ENCODE measurements at places on chromosomes 13 and 19.

DNA sequence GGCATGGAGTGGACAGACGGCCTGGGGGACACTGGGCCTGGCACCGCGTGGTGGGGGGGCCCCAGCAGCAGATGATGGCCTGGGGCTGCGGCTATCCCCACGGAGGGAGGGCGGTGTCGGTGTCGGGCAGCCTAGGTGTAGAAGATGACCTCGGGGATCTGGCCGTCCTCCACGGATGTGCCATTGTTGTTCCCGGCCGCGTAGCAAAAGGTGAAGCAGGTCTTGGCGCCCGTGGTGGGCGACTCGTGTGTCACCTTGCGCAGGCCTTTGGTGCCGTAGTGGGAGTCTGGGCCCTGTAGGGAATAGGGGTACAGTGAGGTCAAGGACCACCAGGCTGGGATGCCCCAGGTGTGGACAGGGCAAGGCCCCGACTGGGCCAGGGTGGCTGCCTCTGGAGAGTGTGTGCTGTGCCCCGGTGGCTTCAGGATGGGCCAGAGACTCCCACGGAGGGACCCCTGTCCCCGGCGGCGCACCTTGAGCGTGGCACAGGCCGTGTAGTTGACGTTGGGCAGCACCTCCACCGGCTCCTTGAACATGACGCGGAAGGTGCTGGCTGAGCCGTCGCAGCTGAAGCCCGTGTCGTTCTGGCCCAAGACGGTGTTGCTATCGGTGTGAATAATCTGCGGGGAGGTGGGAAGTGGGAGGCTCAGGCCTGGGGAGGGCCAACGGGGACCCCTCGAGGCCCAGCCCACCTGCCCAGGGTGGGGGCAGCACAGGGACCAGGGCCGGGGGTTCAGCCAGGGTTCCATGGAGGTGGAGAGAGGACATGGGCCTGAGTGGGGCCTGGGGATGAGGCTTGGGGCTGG is 29.0 kb downstream of the BTBD2 start:
- DNase-seq: no peak

GRCh38 chr13:33743438-33744368 is 74.2 kb upstream of the RFC3 start:
- no peak for DNase-seq

DNA sequence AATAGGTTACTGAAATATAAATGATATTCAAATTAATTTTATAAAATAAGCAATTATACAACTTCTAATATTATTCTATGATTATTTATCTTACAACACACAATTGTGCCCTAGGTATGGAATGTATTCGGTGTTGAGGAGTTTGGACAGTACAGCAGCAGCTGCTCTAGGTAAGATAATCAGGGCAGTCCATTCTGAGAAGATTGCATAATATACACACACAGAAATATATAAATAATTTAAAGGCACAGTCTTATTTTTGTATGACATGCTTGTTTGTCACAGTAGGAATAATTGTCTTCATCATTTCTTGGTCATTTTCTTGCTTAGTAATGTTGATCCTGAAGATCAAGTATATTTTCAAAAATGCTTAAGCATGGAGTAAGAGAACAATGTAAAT is 849.4 kb upstream of the MIR17HG start:
- DNase-seq: no peak

DNA sequence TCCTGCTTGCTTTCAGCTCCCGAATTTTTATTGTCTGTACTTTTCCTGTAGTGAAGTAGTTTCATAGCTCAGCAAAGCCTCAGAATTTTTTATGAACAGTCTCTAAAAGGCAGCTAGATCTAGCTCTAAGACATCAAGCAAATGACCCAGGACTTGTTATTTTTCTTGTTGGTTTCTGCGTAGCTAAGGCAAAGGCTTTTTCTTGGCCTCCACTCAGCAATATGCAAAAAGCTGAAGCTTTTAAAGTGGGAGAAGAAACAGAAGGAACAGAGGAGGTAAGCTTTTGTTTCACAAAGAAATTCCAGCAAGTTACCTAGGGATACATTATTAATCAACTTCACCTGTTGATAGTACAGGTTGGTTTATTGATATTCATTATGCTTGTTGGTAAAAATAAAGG is 235.9 kb downstream of the PCDH20 start:
- no peak for DNase-seq

GRCh38 chr13:114039471-114040141 is 65.7 kb upstream of the C13orf46 start:
- no peak for DNase-seq

GRCh38 chr13:40664350-40665125 is 1.9 kb downstream of the FOXO1 start:
- DNase-seq: peak; percentile 88

DNA sequence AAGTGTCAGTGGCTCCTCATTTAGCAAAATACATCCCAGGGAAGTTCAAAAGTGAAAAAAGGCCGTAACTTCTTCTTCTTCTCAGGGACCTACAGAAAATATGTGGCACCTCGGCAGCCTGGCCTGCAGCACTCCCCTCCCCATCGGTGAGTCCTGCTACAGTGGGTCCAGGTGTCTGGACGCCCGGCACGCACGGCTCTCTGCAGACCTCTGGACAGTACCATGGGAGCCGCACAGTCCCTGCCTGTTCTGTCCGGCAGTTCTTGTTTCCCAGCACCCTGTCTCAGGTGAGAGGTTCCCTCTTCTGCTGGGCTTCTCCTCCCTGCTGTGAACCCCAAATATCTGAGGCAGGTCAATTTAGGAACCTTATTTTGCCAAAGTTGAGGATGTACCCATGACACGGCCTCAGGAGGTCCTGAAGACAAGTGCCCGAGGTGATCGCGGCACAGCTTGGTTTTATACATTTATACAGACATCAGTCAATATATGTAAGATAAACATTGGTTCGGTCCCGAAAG is 36.8 kb upstream of the ALOX5AP start:
- DNase-seq: no peak

- no peak for DNase-seq
These were observed 750.2 kb upstream of the SLITRK5 start for GRCh38 chr13:86920961-86921360.

- DNase-seq: no peak
These were observed 36.0 kb downstream of the BRD4 start for GRCh38 chr19:15296353-15296752.

DNA sequence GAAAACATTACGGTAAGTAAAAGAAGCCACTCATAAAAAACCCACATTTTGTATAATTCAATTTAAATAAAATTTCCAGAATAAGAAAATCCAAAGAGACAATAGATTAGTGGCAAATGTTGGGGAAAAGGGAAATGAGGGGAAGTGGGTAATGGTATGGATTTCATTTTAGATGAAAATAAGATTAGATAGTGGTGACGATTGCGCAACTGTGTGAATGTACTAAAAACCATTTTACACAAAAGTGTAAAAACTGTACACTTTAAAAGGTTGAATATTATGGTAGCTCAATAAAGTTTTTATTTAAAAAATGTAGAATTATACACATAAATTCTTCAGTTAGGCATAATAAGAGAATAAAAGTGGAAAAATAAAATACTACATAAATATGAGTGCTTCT is 3.7 kb downstream of the MBD3L1 start:
- DNase-seq: no peak

DNA sequence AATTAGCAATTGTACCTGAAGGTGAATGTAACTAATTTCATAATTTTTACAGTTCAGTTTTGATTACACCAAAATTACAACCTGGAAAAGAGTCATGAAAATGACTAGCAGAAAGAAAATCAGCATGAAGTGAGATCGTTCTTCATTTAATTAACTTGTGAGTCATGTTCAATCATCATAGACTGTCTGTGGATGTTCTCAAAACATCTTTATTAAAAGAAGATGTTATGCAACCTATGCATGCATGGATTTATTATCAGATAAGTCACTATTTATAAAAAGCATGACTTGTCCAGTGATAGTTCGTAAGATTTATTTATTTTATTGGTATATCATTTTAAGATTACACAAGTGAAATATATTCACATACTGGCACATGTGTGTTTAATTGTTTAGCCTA is 245.9 kb downstream of the ITGBL1 start:
- no peak for DNase-seq

- no peak for DNase-seq
These were observed 185.3 kb downstream of the KCNRG start for GRCh38 chr13:50200569-50200968.

GRCh38 chr19:19817357-19817756 is 4.2 kb downstream of the ZNF506 start:
- DNase-seq: peak; percentile 66

- DNase-seq: no peak
These were observed 14.8 kb downstream of the CEBPG start for GRCh38 chr19:33388231-33388724.

GRCh38 chr13:111968336-111969010 is 98.5 kb upstream of the SOX1 start:
- no peak for DNase-seq

DNA sequence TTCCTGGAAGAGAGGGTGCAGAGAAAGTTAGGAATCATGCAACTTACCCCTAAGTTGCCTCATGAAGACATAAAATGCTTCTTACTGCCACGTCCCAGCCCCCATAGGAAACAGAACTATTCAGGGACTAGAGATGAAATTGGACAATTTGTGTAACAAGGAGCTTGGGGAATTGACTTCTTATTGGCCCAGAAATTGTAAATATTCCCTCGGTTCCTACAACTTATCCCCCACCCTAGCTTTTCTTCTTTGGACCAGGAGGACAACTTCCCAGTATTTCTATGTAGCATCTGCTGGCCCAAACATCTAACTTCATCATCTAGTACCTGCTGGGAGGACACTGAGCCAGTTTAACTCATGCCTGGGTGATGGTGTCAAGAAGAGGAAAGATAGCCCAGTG is at the start of gene OR1M1:
OR1M1 (plus strand) TSS at position 301 of the 400 bp plus-strand sequence. CDS start 6,184 bp downstream, outside the sequence.
- no peak for DNase-seq

DNA sequence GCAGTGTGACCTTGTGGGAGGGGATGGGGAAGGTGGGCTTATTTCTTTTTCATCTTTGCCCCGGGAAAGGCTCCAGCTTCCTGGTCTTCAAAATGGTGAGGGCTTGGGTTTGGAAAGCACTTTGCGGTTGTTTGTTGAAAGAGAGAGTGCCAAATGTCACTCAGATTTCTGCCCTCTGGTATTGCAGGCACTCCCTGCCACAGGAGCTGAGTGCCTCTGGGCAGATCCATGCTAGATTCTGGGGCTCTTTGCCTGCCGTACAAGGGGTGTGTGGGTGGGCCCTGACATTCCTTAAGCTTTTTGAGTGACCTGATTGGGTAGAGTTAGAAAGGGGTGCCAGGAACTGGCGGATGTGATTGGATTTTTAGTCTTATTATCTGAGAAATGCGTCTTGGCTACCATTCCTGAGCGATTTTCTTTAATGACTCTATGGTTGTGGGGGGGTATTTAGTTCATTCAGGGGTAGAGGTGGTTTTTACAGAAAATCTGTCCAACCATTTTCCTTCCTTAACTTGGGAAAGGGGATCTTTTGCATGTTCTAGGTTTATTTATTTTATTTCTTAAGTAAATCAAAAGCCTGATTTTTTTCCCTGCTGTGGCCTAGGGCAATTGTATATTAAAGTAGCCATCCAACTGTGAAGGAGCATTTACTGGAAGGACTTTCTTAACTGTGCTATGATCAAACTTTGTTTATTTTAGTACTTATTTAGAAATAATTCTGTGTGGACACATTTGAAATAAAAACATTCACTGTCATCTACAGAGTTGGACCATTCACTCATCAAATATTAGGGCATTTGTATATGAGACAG is 3.2 kb downstream of the ARHGAP35 start:
- DNase-seq: no peak

GRCh38 chr19:18710186-18710585 is 26.7 kb downstream of the CRTC1 start:
- no peak for DNase-seq

DNA sequence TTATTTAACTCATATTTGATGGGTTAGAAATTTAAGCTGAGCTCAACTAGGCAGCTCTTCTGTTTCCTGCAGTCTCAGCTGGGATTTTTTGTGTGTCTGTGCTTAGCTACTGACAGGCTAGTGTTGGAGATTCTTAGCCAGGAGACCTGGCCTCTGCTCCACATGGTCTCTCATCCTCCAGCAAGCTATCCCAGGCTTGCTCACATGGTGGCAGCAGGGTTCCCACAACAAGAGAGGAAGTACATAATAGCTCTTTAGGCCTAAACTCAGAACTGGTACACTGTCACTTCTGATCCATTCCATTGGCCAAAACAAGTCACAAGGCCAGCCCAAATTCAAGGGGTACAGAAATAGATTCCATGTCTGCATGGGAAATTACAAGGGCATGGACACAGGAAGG is 406.2 kb downstream of the SUCLA2 start:
- DNase-seq: no peak

DNA sequence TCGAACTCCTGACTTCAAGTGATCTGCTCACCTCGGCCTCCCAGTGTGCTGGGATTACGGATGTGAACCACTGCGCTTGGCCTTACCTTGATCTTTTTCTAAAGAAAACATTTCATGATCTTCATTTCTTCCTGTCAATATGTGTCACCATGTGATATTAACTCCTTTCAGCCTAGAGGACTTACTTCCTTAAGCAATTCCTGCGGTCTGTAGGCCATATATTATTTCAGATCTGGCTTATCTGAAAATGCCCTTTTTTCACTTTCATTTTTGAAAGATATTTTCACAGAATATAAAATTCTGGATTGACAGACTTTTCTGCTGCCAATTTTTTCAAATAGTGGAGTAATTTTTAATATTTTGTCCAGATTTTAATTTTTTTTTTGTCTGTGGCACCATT is 2.0 kb upstream of the GPR32 start:
- no peak for DNase-seq

DNA sequence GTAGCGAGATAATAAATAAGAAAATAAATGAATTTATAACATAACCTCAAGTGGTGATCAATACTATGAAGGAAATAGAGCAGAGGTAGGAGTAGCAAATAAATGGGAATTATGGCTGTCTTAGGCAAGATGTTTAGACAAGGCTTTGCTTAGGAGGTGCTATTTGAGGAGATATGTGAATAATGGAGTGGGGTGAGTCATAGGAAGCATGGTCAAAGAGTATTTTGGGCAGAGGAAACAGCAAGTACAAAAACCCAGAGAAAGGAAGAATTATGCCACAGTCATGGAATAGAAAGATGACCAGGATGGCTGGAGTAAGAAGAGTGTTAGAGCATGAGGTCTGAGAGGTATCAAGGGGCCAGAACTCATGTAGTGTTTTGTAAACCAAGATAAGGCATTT is 33.6 kb upstream of the LPAR6 start:
- DNase-seq: no peak

DNA sequence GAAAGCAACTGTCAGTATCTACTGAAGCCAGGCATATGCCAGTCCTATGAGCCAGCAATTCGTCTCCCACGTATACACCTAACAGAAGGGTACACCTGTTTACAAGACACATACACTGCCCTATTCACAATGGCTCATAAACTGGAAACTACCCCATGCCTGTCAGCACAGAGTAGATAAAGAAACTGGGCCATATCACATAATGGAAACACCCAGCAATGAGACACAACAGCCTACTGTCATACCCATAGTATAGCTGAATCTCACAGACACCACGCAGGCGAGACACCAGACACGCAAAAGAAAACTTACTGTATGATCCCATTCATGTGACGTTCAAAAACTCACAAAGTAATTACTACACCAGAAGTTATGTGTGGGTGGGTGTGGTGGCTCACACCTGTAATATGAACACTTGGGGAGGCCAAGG is 15.7 kb downstream of the NOSIP start:
- DNase-seq: peak; percentile 66

- no peak for DNase-seq
These were observed 42.5 kb upstream of the SCEL start for GRCh38 chr13:77492982-77493381.

GRCh38 chr19:50565984-50566903 is 2.0 kb downstream of the LRRC4B start:
- DNase-seq: no peak

- no peak for DNase-seq
These were observed 204.7 kb downstream of the SHISA2 start for GRCh38 chr13:25847145-25847544.

All from activated CD8-positive, alpha-beta memory T cell treated with anti-CD3 and anti-CD28 coated beads for 24 hours (primary cell).